ENCODE measurements at places on chromosomes 11 and 22.

- no peak for DNase-seq
These were observed 29.2 kb downstream of the CERK start for GRCh38 chr22:46708766-46709330.

GRCh38 chr11:1882265-1883238, 9.1 kb downstream of the PRR33 start:
- peak; percentile 79 for DNase-seq

- DNase-seq, result no peak
These were observed 4.3 kb upstream of the PDE2A start for GRCh38 chr11:72678524-72678923.

DNA sequence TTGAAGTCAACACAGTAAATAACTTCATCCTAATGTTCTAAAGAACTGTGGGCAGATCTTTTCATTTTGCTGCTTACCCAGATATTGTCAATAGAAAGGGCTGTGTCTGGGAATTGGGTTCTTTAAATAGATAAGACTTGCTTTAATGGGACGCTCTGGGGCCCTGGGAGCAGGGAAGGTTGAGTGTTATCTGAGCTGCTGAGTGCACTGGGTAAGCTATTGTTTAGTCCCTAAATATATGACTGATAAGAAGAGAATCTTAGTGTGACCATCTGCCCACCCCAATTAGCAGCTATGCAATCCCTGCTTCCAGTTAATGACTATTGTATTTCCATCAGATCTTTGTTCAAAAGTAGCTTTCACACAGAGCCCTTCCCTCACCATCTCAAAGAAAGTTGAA, 44.4 kb downstream of the ARHGAP42 start:
- no peak for DNase-seq

DNA sequence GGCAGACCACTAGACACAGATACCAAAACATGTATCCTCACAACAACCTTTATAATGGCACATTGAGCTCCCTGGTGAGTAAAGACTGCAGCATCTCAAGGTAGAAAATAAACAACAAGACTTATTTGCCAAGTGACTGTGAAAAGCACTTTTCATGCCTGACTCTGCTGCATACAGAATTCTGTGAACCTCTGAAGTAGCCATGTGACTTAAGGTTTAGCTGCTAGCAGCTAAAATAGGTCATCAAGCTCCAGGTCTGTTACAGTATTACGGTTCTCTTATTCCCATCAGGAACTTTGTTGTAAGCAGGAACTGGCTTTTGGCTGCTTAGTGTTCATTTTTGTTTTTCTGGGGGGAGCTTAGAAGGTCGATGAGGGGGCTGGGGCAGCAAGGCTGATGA, 139.4 kb downstream of the PAX6 start:
- DNase-seq, result no peak
